Renal cortex interstitium (tissue), 15 donors: ENCODE measurements at places on chromosomes 2 and 18. TPM values are rescaled to one million over a fixed set of nuclear protein-coding genes. Genes with fewer than 3 reads are reported as not detected.

DNA sequence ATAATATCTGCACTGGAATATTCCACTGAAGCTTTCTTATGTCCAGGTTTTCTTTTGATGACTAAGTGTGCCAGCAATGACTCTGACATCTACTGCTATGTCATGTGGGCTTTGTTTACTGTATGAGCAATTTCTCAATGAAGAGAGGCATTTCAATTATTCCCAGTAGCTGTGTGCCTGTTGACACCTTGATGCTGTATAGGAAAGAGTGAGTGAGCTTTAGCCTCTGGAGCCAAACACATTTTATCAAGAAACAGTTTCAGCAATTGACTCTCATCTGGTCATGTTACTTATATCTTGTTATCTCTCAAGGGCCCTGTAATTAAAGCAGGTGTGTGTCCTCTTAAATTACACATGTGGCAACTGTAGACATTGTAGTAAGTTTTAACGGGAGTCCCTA, 493.2 kb upstream of the FANCL start:
- no peak for DNase-seq

GRCh38 chr2:88144914-88145497, 17.1 kb upstream of the FABP1 start:
- DNase-seq = no peak

The WDR7 gene
- polyA plus RNA-seq = 14.1 TPM

- no peak for DNase-seq
These were observed 24.3 kb downstream of the ASAP2 start for GRCh38 chr2:9230881-9231280.

GRCh38 chr2:100535855-100536254, 26.9 kb upstream of the PDCL3 start:
- DNase-seq = peak; percentile 5

The FAM228A gene
- polyA plus RNA-seq = 1.3 TPM

- peak; percentile 81 for DNase-seq
These were observed 1.1 kb upstream of the RNU4ATAC start for GRCh38 chr2:121529439-121530211.

- no peak for DNase-seq
These were observed 11.9 kb downstream of the KCNG2 start for GRCh38 chr18:79809482-79810192.

- DNase-seq = no peak
These were observed 379.0 kb upstream of the RND3 start for GRCh38 chr2:150866431-150866830.

DNA sequence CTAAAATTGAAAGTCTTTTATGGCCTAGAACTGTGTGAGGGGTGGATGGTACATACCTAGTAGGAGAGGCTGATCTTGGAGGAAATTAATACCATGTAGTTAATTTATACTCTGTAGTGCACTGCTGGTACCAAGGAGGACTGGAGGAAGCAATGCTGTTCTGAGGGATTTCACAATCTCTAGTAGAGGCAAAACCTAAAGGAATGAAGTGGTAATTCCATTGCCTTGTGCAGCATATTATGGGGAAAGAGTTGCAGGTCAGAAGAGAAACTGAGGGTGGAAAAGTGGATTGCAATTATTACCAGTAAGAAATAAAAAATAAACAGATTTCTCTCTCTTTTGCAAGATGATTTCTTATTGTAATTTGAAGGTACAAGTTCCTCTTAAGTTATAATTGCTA, 2.2 kb downstream of the ABI2 start:
- DNase-seq = no peak

The CDKL4 gene
- 0.67 TPM for polyA plus RNA-seq

DNA sequence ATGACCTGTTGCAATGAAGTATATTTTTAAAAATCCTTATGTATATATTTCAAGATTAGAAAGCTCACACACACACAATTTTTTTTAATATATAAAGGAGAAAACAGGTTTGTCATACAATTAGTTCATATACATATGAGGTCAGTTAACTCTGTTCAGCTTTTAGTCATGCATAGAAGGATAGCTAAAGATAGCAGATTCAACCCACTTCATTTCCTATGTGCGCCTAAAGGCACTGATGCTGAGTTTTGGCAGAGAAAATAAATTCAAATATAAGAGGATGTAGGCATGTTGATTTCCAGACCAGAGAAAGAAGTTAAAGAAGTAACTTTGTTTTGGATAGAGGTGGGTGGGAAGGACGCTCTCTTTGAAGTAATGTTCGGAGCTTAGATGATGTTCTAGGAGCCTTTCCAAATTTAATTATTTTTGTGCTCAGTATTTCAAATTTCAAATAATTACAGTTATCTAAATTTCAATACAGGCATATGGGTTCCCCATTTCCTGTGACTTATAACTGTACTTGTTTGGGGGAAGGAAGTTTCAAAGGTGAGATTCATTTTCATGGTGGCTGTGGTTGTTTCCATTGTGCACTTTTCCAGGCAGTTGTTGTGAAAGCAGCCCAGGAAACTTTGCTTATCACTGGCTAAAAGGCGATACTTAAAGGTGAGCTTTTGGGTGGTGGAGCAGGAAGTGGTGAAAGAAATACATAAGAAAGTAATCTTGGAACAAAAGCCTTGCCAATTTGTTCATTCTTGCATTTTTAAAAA, 523.4 kb upstream of the FANCL start:
- DNase-seq = no peak

DNA sequence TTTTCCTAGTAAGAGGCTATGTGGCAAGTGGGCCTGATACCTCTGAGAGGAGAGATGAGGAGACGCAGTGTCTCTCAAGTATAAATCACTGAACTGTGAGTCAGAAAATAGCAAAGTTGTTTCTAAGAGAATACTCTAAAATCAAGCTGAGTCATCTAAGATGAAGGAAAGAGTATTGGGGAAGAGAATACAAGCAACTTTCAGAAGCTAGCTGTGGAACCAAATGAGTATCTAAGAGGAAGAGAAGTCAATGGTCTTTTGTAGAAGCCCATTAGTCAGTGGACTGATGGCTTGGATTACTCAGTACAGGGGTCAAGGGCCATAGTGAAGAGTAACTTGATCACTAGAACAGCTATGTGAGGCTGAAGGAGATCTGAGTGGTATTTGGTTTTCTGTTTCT, 2.7 kb upstream of the DCC start:
- no peak for DNase-seq

DNA sequence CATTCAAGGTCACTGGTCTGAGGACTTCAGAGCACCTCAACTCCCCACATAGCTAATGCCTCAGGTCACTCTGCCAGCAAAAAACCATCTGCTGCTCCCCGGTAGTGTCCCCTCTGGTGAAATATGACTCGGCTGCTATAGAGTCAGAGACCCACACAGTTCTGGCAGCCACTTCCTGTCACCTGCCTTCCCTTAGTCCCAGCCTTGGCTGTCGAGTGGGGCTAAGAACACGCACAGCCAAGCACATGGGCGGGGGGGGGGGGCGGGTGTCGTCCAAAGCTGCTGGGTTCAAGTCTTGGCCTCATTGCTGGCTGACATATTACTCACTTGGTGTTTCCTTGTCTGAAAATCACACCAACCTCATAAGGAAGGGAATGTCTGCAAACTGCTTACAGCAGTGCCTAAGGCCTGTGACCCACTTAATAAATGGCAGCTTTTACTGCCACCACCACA, 37.5 kb downstream of the POLR1A start:
- DNase-seq = no peak

DNA sequence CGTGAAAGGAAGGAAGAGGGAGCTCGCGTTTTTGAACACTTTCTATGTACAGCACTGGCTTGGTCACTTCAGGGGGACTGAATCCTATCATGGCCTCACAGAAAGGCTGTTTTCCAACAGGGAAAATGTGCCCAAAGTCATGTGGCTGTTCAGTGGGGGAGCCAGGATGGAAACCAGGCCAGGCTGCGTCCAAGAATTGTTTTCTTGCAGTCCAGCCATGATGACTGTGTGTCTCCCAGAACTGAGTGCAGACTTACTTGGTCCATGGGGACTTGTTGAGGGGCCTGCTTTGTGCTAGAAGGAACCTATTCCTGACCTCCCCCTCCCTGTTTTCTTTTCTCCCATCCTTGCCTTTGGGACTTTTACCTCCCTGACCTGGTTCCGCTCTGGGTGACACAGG, 46.9 kb downstream of the EMILIN2 start:
- no peak for DNase-seq

- DNase-seq = no peak
These were observed 86.5 kb downstream of the LRP2 start for GRCh38 chr2:169275696-169276444.

DNA sequence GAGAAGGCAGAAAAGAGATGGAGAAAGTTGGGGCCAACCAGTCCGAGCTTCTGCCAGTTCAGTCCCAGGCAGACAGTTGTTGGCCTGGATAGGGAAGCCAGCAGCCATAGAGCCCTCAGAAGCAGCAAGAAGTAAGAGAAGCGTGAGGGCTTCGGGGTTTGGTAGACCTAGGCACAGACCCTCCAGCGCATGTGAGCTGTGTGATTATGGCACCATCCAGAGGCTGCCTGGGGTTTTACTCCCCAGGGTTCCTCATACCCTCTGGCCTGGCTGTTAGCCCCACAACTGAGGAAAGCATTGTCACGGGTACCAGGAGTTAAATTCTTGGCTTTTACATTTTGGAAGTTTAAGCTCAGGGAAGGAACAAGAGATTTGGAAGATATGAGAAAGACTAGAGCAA, 93.7 kb upstream of the RAB6C start:
- DNase-seq = no peak

DNA sequence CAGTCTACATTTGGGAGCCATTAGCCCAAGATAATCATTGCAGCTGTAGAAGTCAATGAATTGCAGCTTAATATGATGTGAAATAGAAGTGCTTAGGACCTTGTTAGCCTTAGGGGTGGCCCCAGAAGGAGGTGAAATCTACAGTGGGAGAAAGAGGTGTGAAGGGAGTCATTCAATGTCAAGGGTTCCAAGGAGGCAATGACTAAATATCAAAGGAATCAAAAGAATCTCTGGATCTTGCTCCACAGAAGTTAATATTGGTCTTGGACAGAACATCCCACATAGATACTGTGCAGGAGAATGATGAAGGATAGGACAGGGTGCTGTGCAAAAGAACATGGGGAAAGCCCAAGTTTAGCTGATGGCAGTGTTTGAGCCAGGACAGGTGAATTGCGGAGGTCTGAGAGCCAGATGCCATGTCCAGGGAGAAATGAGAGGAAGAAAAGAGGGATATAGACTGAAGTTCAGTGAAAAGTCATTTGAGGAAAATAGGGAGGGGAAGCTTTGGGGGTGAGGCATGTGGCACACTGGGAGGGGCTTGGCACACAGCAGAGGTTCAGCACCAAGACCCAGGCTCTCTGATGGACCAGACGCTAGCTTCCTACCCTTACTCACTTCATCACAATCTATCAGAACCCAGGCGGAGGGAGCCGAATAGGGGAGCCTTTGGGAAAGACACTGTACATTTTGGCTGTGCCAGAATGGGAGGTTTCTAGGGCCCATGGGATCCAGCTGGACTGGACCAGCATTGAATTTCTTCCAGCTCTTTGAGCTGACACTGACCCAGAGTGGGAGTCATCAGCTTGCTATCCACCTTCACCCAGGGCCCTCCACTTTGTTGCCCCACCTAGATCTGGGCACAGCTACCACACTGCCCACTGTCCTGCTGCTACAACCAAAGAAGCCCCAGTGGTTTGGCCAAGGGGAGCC, 2.2 kb downstream of the IL1F10 start:
- DNase-seq = no peak

GRCh38 chr2:46776687-46777327, 138.8 kb downstream of the MCFD2 start:
- DNase-seq = peak; percentile 28

DNA sequence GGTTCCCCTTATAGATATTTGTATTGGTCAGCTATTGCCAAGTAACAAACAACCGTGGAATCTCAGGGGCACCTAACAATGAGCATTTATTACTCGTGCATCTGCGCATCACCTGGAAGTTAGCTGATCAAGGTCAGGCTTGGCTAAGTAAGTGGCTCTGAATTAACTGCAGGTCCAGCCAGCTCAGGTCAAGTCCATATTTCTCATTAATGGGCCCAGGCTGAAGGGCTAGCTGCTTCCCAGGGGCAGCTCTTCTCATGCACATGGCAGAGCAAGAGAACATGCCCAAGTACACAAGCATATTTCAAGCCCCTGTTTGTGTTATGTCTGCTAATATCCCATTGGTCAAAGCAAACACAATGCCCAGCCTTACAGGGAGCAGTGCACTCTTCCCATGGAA, 7.8 kb upstream of the DGUOK start:
- no peak for DNase-seq

- no peak for DNase-seq
These were observed 17.0 kb upstream of the MAPRE2 start for GRCh38 chr18:35024196-35024595.

DNA sequence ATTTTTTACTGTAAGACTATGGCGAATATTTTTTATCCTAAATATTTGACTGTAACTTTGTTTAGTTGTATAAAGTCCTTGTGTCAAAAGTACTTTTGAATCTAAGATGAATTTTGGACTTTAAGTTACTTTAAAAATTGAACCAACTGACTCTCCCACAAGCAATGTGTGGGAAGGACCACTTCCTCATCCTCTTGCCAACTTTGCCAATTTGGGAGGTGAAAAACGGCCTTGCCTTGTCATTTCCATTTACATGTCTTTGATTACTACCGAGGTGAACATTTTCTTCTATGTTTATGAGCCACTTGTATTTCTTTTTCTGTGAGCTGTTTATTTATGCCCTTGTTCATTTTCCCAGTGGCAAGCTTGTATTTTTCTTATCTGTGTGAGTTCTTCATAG, 12.8 kb upstream of the MSGN1 start:
- no peak for DNase-seq

GRCh38 chr2:177799531-177799930, 273.0 kb downstream of the PDE11A start:
- DNase-seq = no peak

The MC4R gene
- polyA plus RNA-seq = 0.22 TPM

DNA sequence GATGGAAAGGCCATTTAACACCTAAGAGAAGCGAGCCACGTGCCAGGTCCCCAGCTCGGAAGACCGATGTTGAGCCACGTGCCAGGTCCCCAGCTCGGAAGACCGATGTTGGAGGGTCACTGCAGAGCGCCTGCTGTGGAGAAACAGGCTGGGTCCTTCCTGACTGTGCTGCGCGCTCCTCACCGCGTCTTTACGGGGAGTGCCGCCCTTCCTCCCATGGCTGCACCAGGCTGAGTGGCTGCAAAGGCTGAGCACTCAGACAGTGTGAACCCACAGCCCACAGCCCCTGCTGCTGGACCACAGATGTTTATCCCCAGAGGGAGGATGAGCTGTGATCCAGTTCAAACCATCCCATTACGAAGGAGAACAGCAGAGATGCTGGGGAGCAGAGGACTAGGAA, 55.7 kb downstream of the RTP5 start:
- DNase-seq = no peak

GRCh38 chr2:11679486-11680181, 9.6 kb upstream of the NTSR2 start:
- DNase-seq = no peak

GRCh38 chr2:231455222-231455621, 9.1 kb downstream of the NCL start:
- no peak for DNase-seq

DNA sequence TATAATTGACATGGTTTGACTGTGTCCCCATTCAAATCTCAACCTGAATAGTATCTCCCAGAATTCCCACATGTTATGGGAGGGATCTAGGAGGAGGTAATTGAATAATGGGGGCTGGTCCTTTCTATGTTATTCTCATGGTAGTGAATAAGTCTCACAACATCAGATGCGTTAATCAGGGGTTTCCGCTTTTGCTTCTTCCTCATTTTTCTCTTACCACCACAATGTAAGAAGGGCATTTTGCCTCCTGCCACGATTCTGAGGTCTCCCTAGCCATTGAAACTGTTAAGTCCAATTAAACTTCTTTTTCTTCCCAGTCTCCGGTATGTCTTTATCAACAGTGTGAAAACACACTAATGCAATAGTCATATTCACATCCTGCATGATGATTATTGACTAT, 1073.3 kb upstream of the CDH2 start:
- DNase-seq = no peak
